CD8-positive, alpha-beta T cell (primary cell): ENCODE measurements at places on chromosomes 2 and 18.
A peak's percentile ranks its signal among the peaks of the same experiment; 100 is the strongest.

GRCh38 chr2:152500772-152501171 is 165.8 kb downstream of the FMNL2 start:
- no peak for DNase-seq

DNA sequence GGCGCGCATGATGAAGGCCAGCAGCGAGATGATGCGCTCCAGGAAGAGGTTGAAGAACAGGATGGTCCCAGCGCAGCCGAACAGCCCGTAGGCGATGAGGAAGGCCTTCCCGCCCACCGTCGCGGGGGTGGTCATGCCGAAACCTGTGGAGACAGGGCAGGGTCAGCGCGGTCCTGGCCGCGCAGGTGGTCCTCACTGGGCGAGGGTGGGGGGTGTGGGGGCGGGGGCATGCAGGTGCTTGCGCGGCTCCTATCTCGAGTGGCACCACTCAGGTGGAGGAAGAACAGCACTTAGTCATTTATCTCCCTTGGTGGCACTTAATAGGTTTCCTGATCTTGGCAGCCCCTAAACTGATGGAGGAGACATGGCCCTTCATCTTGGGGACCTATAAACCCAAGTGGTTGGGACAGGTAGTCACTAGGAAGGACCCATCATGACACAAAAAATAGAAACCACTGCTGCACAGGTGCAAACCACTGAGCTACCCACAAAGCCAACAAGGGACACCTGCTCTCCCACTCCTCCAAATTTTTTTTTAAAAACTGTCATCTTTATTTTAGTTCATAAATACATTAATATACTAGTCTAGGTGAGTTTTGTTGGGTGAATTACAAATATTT is 118.8 kb downstream of the MSH2 start:
- no peak for DNase-seq

- DNase-seq: no peak
These were observed 185.2 kb downstream of the SLC4A3 start for GRCh38 chr2:219812672-219813071.

- no peak for DNase-seq
These were observed 80.5 kb upstream of the CYP1B1 start for GRCh38 chr2:38156436-38156835.

GRCh38 chr2:61978522-61978921 is 73.0 kb downstream of the COMMD1 start:
- DNase-seq: no peak

- no peak for DNase-seq
These were observed 13.7 kb downstream of the ANKRD44 start for GRCh38 chr2:197296835-197297234.

- no peak for DNase-seq
These were observed 31.4 kb downstream of the INO80C start for GRCh38 chr18:35466334-35466733.

DNA sequence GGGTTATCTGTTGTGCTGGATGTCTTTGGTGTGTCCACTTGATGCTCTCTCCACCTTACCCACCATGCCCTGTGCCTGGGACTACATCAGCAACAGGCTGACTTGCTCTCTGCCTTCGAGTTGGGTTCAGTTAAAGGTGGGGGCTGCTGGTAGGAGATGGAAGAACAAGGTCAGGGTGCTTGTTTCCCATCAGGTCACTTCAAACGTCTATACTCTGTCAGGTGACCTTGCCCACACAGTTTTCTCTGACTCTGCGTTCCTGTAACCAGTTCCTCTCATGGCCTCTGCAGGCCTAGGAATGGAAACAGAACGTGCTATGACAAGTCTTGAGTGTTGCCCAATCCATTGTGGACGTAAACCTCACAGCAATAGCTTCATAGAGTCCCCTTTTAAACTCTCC is 38.4 kb upstream of the PAPOLG start:
- no peak for DNase-seq

GRCh38 chr2:105750735-105751134 is 6.0 kb downstream of the NCK2 start:
- no peak for DNase-seq

DNA sequence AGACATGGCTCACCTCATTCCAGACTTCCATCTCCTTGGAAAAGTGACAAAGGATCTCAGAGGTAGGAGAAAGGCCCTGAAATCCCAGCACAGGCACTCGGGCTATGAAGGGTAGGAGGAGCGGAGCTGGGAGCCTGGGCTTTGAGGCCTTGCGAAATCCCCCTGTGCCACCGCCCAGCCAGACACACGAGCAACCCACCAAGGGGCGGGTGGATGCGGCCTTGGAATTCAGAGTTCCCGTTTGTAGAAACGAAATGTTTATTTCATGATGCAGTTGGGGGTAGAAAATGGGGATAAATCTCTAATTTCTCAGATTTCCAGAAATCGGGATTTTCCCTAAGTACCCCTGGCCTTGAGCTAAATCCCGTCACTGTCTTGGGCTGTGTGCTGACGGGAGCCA is 177.1 kb upstream of the HDAC4 start:
- DNase-seq: no peak

GRCh38 chr2:1625281-1626001 is 118.9 kb downstream of the PXDN start:
- DNase-seq: no peak

DNA sequence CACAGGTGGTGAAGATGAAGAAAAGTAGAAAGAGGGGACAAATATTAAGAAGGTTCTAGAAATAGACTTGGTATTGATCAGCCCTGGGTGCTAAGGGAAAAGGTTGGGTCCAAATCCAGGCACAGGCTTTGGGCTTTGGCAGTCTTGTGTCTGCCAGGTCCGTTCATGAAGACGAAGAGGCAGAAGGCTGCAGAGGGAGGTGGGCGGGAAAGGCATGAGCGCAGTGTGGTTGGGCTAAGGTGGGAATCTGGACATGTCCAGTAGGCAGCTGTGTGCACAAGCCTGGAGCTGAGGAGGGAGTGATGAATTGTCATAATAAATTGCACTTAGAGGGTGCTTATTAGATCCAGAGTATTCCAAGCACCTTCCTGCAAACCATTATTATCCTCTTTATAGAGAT is 105.7 kb upstream of the TEX51 start:
- DNase-seq: no peak

- DNase-seq: no peak
These were observed 26.1 kb downstream of the TYMS start for GRCh38 chr18:683531-683930.

DNA sequence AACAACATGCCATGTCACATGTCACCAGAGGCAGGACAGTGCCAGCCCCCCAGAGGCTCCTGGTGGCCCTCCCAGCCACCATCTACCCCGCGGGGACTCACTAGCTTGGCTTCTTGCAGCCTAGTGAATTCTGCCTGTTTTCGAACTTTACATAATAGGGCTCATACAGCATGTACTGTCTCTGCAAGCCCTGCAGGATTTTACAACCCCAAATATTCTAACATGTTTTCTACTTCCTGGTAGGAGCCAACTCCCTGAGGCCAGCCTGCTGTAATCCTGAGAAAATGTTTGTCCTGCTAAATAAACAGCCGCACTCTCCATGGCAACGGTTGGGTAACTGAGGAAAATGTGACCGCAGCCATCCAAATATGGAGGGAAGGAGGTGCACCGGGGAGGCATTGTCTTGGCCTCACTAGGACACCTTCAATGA is 2.7 kb downstream of the PER2 start:
- DNase-seq: no peak

DNA sequence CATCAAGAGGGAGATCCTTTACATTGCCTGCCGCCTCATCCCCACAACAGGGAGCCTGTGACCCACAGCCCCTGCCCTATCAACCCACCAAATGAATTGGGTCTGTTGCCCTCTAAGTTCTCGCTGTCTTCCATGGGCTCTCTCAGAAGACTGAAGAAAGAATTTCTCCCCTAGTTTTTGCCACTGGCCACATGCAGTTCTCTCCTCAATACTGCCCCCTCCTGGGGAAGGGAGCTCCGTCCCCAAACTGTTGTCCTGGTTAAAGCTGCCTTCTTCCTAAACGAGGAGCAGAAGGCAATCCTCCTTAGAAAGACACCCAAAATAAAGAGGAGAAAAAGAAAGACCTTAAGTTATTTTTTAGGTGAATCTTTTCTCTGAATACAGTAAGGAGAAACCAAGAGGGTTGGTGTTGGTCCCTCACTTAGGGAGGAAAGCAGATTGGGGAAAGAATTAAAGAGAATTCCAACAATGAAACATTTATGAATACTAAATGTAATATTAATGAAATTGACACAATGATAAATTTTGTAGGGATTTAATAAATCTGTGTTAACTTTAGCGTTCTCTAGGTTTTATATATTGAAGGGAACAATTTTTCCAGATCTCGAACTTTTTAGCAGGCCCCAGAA is 31.1 kb upstream of the SATB2 start:
- DNase-seq: no peak

DNA sequence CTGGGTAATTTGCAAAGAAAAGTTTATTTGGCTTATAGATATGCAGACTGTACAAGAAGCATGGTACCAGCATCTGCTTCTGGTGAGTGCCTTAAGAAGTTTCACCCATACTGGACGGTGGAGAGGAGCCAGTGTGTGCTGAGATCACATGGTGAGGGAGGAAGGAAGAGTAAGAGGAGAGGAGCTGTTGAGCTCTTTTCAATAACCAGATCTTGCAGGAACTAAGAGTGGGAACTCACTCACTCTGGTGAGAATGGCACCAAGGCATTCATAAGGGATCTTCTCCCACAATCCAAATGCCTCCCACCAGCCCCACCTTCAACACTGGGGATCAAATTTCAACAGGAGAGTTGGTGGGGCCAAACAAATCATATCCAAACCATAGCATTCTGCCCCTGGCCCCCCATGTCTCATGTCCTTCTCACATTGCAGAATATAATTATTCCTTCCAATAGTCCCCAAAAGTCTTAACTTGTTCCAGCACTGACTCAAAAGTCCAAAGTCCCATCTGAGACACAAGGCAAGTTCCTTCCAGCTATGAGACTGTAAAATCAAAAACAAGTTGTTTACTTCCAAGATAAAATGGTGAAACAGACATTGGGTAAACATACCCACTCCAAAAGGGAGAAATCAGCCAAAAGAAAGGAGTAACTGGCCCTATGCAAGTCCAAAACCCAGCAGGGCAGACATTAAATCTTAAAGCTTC is 11.7 kb upstream of the TMEM37 start:
- DNase-seq: no peak

DNA sequence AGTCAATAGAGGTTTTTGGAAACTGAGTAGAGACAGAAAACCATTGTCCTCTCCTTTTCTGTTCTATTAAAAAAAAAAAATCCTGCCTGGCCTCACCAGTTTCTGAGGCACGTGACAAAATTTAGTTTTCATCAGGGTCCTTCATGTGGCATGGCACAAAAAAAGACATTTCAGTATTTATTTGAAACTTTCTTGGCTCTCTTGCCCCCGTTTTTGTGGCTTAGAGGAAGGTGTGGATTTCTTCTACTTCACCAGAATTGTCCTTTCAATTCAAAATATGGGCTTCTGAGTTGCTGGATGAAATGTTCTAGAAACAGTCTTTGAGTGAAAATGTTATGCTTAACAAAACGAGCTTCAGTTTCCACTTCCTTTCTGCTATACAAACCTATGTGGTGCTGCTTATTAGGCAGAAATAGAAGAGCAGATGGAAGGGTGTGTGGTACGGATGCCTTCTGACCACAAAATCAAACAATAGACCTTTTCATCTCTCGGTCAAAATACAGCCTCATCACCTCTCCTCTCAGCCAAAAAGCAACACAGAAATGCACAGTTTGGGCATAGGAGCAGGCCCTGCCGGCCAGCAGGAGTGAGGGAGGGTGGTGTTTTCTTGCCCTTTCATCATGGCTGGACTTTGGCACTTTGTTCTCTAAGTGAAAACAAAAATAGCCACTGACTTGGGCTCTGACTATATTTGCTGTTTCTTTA is 89.2 kb downstream of the SH3RF3 start:
- DNase-seq: no peak

GRCh38 chr18:34514238-34514637 is 195.9 kb upstream of the DTNA start:
- DNase-seq: no peak

GRCh38 chr2:132037527-132038178 is 124.1 kb downstream of the ANKRD30BL start:
- no peak for DNase-seq

DNA sequence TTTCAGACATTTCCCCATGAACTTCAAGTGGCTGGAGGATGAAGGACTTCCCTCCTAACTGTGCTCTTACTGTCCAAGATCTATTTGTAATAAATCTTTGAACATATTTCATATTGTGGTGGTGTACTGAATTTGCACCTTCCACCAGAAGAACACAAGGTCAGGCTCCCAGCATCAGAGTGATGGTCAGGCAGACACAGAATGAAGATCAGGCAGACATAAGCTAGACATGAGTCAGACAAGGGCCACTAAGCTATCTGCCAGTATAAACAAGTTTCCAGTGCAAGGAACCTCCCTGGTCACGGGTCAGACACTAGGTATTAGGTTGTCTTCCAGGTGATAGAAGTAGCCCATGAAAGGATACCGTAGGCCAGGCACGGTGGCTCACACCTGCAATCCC is 20.0 kb downstream of the AQP12B start:
- no peak for DNase-seq

- no peak for DNase-seq
These were observed 1.4 kb upstream of the NCOA1 start for GRCh38 chr2:24489465-24490180.

DNA sequence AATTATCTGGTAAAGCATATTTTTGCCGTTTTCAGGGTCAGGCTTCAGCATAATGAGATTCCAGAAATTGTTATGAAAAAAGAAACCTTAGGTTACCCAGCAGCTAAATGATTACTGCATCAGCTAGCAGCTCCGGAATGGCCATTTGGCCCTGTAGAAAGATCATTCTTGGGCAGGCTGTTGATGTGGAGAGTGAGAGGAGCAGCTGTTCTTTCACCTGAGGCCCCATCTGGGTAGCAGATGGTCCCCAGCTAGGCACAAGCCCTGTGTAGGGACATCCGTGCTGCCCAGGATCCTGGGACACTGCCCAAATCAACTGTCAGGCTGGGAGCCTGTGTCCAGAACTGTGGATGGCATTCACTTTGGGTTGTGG is 61.8 kb downstream of the NEDD4L start:
- no peak for DNase-seq

DNA sequence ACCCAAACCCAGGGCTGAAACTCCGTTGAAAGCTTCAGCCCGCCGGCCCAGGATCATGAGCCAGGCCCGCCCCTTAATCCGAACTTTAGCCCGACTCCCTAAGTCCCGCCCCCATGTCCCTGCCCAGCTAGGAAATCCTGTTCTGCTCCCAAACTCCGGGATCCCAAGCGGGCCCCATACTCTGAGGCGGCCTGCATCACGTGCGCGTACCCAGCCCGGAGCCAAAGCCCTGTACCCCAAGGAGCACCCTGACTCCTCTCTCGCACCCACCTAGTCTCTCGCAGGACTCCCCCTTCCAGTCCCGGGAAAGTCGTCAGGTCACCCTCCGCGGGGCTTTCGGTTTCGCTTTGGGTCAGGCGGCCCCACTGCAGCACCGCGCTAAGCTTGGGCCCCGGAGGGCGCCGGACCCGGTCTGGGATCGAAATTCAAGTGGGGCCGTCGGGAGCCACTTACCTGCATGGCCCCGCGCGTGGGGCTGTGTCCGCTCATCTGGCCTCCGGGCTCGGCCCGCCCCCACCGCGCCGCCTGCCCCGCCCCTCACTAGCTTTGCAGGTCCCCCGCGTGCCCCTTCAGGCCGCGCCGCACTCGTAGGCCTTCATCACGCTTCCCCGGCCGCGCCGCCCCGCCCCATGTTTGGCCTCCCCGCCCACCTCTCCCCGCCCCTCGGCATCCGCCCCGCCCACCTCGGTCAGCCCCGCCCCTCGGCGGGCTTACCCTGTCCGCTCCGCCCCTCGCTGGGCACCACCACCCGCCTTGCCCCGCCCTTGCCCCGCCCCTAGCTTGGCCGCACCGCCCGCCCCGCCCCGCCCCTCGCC is at the start of gene DNPEP:
DNPEP (minus strand) TSS at position 607 of the 815 bp plus-strand sequence; CDS start at position 489, 118 bp downstream.
- peak; percentile 95 for DNase-seq

GRCh38 chr2:58899692-58900091 is 658.6 kb upstream of the FANCL start:
- no peak for DNase-seq
